NCI-H526 treated with DMSO at 0.1 percent for 48 hours (cell line): ENCODE measurements at places on chromosomes 1 and 21.

GRCh38 chr1:36467700-36468455, 3.7 kb upstream of the MRPS15 start:
- no peak for DNase-seq

GRCh38 chr1:200732438-200732837, 6.3 kb upstream of the CAMSAP2 start:
- no peak for DNase-seq

DNA sequence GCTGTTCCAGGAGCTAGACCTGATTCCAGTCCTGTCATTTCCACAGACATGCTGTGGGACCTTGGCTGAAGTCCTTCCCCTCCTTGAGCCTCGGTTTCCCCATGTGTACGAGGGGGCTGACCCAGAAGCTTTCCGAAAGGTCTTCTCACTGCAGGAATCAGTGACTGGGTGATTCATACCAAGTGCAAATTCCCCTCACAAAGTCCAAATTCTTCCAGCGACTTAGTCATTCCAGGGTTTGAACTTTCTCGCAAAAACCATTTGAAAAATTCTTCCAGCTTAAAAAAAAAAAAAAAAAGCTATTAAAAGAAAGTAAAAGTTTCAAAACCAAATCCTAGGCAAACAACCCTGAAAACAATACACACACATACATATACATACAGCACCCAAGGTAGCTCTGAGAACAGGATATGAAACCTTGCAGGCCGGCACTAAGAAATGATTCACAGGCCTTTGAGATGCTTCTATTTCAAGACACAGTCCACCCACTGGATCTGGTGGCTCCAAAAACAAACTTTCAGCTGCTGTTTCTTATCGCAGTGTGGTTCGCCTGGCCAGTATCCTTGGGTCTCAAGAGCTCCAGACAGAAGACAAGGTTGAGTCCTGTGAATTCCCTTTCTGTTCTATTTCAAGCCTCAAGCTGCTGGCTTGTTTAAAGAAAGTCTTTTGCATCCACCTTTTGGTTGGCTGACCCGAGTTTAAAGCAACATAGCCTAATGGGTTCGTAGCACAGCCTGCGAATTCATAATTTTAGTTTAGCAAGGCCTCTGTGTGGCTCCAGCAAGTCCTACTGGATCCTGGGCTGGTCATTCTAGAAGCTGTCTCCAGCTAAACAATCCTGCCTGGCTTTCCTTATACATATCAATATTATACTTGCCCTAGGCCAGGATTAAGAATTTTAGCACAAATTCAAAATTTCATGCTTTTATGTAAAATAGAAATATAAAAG, 18.0 kb upstream of the ID3 start:
- DNase-seq, result no peak

DNA sequence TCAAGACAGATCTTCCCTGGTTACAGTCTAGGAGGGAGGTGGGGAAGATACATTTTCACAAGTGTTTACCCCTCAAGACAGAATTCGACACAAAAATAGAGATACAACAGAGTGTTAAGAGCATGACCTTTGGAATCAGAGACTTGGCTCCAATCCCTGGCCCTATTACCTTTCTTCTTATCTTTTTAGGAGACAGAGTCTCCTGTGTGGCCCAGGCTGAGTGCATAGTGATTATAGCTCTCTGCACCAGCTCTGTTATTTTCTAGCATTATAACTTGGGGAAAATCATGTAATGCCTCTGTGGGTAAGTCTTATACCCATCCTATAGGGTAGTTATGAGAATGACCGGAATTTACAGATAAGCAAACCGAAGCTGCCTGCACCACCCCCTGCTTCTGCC, 9.8 kb downstream of the NIPAL3 start:
- DNase-seq, result no peak

DNA sequence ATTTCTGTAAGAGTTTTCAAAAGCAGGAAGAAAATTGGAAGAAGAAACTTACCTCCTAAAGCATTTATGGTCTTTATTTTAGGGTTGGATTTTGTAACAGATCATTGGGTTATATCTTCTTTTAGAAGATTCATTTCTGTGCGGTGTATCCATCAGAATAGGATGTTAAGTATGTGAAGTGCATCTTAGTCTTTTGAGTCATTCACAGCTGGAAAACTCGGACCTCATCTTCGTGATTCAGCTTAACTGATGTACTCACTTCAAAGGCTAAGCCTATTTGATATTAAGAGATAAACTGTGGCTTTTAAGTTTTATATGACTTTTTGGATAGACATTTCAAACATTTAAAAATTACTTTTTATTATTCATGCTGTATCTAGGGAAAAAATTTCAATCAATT, 56.3 kb downstream of the GIPC2 start:
- no peak for DNase-seq

- DNase-seq, result no peak
Measured at GRCh38 chr1:72177711-72178110, 104.6 kb downstream of the NEGR1 start.

DNA sequence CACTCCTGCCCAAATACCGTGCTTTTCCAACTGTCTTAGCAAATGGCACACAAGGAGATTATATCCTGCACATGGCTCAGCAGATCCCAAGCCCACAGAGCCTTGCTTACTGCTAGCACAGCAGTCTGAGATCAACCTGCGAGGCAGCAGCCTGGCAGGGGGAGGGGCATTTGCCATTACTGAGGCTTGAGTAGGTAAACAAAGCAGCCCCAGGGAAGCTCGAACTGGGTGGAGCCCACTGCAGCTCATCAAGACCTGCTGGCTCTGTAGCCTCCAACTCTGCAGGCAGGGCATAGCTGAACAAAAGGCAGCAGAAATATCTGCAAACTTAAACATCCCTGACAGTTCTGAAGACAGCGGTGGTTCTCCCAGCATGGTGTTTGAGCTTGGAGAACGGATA, 70.1 kb upstream of the PTBP2 start:
- DNase-seq, result no peak

DNA sequence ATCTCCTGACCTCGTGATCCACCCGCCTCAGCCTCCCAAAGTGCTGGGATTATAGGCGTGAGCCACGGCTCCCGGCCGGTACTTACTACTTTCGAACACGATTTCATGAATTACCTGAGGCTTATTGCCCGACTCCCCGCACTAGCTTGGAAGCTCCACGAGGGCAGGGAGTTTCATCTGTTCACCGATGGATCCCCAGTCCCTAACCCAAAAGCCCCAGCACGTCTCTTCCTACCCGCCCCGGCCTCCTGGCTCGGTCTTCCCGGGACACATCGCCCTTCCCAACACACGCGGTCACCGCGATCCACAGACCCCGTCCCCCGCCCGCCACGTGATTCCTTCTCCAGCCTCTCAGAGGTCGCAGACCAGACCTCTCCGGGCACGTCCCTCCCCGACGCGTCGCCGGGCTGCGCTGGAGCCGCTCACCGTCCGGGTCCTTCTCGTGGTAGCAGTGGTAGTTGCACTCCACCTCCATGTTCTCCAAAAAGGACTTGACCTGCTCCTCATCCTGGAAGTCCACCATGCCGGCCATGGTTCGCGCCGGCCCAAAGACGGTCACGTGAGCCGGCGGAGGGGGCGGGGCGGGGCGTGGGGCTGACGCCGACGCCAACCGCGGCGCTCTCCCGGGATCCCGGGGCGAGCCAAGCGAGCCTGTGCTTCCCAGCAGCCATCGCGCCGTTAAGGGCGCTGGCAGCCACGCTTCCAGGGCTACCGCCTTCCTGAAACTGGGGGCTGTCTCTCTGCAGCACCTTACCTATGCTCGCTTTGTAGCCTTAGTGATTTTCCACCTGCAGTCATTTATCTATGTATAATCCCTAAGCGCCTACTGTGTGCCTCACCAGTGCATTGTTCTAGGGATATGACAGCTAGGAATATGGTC, at the start of gene COA7:
Gene COA7, minus strand, starts transcription at position 553 of the 880 bp plus-strand sequence. Its CDS starts 21 bp downstream, at position 532.
- DNase-seq, result peak; percentile 82

DNA sequence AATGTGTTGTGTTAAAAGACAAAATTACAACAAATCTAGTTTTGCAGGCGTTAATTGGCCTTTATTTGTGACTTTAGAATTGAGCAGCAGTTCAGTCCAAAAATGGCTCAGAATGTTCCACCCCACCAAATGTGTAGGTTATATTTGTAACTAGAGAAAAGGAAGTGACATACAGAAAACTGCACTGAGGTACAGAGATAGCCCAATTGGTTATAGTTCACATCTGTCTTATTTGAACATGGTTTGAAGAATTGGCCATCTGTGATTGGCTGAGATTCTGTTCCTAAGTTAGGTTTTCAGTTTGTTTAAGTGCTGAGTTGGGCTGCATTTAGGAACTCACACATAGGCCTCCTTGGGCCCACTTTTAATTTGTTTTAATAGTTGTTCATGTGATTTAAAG, 12.0 kb upstream of the FMO2 start:
- no peak for DNase-seq

DNA sequence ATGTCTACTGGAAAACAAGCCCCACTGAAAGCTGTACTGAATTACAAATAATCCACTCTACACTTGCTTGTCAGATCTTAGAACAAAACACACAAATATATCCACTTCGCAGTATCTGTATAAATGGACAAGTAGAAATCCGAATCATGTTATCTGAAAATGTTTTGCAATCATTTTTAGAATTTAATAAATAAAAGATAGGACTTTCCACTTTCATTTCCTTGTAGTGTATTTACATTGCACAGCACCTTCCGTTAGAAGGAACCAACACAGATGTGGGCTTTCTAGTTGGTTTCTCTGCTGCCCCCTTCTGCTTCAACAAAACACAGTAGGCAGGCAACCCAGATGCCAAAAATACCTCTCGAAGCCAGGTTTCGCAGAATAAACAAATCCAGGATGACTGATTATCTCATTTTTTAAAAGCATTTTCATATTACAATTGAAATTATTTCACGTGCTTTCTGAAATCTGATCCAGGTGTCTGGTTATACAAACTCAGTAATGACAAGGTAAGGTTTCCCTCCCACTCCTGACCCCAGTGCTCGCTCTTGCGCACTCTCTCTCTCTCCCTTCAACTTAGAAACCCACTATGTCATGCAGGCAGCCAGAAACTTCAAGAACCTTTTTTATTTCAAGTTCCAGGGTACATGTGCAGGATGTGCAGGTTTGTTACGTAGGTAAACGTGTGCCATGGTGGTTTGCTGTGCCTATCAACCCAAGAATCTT, 389.9 kb downstream of the SMYD3 start:
- peak; percentile 19 for DNase-seq

DNA sequence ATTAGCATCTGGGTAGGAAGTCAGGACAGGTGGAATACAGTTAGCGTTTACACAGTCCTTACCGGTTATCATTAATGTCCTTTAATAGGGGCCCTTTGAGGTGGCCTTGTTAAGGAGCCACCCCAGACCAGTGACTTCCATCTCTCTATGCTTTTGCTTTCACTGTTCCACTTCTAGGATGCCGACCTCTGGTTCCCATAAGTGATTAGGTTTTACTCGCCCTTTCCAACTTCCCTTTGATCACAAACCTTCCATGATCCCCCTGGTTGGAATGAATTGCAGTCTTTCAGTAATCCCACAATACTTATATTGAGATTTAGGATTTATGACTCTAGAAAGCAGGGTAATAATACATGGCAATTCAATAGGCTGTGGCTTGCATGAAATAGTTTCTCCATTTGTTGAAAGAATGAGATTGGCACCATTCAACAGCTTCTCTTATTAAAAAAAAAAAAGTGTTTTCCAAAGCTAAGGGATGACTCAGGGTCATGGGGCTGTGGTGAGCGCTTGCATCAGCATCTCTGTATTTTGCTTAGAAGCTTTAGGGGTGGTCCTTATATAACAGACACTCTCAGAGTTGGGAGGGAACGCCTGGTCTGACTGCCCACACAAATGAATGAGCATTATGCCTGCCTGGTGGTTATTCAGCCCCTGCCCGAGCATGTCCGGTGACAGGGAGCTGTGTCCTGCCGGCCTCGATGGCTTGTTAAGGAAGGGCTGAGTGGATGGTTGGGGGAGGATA, 110.5 kb downstream of the CNIH3 start:
- no peak for DNase-seq

- DNase-seq, result no peak
Measured at GRCh38 chr21:33419538-33420123, 16.4 kb downstream of the IFNGR2 start.

- DNase-seq, result no peak
Measured at GRCh38 chr1:108845991-108846390, 10.9 kb downstream of the AKNAD1 start.

DNA sequence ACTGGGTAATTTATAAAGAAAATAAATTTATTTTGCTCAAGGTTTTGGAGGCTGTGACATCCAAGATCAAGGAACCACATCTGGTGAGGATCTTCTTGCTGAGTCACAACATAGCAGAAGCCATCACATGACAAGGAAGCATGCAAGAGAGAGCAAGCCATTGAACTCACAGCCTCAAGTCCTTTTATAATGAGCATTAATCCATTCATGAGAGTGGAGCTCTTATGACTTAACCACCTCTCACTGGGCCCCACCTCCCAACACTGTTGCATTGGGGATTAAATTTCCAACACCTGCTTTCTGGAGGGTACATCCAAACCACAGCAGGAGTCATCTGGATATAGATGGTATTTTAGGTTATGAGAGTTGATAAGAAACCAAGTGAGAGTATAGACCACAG, 20.6 kb upstream of the EGLN1 start:
- DNase-seq, result no peak

DNA sequence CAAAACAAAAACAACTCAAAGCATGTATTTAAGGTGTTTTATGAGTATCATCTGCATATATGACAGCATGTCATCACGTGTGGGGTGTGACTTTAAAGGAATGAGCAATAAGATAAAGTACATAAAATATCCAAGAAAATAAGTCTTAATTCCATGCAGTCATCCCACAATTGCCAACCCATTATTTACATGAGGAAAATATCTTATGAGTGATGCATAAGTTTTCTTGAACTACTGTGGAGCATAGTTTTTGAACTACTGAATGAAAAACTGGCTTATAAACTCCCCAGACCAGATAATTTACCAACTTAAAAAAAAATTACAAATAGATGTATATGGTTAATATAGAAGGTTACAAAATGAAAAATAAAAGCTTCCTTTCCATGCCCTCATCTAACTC, 29.7 kb upstream of the MTMR11 start:
- no peak for DNase-seq

DNA sequence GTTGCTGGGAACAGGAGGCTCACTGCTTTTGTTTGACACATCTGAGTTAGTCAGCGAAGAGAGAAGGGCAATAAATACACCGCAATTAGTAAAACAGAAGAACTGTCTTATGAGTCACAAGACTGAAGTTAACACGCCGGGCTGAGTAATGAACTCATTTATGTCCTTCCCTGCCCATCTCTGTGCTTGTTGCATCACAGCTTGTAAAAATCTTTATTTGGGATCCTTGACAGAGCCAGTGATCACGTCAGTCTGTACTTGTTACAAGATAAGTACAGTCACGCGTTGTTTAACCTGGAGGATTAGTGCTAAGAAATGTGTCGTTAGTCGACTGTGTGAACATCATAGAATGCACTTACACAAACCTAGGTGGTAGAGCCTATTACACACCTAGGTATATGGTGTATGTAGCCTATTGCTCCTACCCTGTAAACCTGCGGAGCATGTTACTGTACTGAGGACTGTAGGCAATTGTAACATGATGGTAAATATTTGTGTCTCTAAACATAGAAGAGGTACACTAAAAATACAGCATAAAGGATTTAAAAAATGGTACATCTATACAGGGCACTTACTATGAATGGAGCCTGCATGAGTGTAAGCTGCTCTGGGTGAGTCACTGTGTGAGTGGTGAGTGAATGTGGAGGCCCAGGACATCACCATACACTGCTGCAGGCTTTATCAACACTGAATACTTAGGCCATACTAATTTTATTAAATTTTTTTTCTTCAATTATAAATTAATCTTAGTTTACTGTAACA, 272.2 kb downstream of the TNR start:
- DNase-seq, result no peak
